KBM-7 (cell line): ENCODE measurements at places on chromosomes 7 and 10.
A peak's percentile ranks its signal among the peaks of the same experiment; 100 is the strongest.

GRCh38 chr10:130108934-130109604 lies 1.6 kb downstream of the C10orf143 start:
- no peak for DNase-seq

DNA sequence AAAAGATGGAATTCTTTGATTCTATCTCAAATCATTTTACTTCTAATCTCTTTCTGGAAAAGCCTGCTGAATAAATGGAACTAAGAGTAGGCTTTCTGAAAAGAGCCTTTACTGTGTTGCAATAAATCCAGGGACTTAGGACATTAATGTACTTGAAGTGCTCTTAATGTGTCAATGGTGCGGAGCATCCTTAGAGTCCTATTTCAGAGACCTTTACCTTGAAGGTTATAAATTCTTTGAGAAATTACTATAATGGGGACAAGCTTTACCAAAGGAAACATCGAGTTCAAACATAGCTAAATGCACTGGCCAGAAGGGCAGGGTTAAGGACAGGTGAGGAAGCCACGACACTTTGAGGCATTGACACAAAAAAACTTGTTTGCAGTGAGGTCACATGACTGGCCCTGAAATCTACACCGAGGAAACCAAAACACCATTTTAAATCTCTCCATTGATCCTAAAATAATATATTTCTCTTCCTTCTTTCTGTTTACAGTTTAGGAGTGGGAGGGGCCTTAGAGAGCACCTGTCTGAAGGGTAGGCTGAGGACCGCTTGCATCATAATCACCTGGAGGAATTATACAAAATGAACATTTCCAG lies 48.1 kb upstream of the EXOC6 start:
- DNase-seq: no peak

GRCh38 chr7:108147031-108147563 lies 16.9 kb upstream of the LAMB4 start:
- no peak for DNase-seq

GRCh38 chr7:40595129-40595528 lies 460.3 kb downstream of the SUGCT start:
- no peak for DNase-seq

DNA sequence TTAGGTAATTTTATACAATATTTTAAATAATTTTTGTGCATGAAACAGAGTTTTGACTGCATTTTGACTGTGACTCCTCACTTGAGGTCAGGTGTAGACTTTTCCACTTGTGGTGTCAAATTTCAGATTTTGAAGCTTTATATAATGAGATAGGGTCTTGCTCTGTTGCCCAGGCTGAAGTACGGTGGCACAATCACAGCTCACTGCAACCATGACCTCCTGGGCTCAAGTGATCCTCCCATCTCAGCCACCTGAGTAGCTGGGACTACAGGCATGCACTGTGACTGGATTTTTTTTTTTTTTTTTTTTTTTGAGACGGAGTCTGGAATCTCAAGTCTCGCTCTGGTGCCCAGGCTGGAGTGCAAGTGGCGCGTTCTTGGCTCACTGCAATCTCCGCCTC lies 74.9 kb downstream of the TCF7L2 start:
- DNase-seq: no peak

- DNase-seq: no peak
Observed at GRCh38 chr7:28133872-28134271, 46.7 kb downstream of the JAZF1 start.

- DNase-seq: peak; percentile 6
Observed at GRCh38 chr7:84900215-84900614, 286.6 kb downstream of the SEMA3D start.

- no peak for DNase-seq
Observed at GRCh38 chr7:4895766-4896165, 12.2 kb upstream of the RADIL start.

GRCh38 chr10:33533612-33534011 lies 199.1 kb upstream of the NRP1 start:
- no peak for DNase-seq

DNA sequence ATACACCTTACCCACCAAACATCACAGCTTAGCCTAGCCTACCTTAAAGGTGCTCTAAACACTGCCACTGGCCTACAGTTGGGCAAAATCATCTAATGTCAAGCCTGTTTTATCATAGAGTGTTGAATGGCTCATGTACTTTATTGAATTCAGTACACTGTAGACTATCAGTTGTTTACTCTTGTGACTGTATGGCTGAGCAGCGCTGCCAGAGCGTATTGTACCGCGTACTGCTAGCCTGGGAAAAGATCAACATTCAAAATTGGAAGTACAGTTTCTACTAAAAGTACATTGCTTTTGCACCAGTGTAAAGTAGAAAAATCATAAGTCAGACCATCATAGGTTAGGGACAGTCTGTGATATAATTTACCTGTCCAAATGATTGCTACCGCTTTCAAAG lies 226.8 kb downstream of the PRPF18 start:
- DNase-seq: no peak

DNA sequence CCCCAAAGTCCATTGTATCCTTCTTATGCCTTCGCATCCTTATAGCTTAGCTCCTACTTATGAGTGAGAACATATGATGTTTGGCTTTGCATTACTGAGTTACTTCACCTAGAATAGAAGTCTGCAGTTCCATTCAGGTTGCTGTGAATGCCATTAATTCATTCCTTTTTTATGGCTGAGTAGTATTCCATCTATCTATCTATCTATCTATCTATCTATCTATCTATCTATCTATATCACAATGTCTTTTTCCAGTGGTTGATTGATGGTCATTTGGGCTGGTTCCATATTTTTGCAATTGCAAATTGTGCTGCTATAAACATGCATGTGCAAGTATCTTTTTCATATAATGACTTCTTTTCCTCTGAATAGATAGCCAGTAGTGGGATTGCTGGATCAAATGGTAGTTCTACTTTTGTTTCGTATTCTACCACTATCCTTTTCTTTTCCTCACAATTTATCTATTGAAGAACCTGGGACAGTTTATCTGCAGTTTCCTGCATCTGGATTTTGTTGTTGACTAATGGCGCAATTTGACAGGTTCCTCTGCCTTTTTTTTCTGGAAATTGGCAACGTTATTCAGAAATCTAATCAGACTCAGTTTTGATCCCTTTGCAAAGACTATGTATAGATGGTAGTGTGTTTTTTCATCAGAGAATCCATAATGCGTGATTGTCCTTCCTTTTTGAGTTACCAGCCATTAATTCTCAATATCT lies 287.2 kb downstream of the ARL4A start:
- no peak for DNase-seq

DNA sequence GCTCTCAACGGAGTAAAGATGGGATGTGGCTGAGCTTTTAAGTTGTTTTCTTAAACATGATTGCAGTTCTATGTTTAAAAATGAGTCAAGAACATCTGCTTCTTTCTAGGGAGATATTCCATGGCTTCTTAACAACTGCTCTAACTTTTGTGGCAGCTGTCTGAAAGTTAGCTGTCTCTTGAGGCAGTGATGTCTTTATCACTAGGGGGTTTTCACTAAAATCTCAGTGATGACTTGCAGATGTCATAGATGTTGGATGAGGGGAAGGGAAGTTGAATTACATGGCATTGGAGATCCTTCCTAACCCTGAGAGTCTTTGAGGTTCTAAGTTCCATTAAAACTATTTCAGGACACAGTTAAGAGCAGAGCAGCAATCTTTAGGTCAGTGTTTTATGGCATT lies 43.5 kb downstream of the PRKG1 start:
- no peak for DNase-seq

- DNase-seq: peak; percentile 60
Observed at GRCh38 chr7:142357953-142358520, 100.2 kb upstream of the PRSS58 start.

GRCh38 chr10:35063837-35064454 lies 26.2 kb downstream of the CUL2 start:
- DNase-seq: no peak

DNA sequence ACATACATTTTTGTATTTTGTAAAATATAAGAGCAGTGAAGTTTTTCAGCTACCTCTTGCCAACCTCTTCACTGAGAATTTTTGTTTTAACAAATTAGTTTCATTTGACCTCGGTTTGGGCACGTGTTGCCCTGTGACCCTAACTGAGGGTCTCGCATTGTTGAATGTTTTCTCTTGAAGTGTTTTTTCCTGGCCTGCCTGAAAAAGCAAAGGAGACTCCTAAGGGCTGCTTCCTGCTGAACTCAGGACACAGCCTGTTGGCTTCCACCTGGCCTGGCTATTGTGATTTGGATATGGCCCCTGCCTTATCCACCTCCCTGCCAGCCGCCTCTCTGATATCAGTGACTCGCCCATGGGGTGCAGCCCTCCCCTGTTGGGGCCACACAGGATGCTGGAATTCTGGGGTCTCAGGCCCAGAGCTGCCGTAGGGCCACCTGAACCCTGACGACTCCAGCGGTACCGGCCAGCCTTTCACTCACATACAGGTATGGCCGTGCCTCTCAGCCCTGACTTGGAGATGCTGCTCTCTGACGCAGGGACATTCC lies 58.8 kb upstream of the AQP1 start:
- DNase-seq: no peak

DNA sequence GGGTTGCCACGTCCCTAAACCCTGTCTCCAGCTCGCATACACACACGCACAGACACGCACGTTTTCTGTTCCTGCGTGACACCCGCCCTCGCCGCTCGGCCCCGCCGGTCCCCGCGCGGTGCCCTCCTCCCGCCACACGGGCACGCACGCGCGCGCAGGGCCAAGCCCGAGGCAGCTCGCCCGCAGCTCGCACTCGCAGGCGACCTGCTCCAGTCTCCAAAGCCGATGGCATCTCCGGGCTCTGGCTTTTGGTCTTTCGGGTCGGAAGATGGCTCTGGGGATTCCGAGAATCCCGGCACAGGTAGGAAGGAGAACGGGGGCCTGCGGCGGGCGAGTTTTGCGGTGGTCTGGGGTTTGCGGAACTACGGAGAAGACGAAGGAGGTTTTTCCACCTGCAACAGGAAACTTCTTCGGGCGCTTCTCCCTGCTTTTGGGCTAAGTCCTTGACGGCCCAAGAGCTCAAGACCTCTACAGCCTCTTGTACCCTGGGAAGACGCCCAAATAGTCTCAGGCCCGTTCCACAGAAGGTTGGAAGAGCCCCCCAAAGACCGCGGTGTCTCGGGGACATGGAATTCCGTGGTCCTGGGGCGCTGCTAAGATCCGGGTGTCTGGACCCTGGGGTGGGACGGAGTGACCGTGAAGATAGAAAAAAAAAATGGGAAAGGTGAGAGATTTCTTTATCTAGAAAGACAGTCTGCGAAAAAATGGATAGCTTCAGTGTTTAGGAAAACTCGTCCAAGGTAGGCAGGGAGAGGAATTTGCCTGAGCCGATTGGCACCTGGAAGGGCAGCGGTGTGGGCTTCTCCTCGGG lies at the start of gene GAD2:
Gene GAD2 (plus strand): TSS at position 190 of the 811 bp plus-strand sequence. CDS start 36 bp downstream, at position 226.
- DNase-seq: no peak

DNA sequence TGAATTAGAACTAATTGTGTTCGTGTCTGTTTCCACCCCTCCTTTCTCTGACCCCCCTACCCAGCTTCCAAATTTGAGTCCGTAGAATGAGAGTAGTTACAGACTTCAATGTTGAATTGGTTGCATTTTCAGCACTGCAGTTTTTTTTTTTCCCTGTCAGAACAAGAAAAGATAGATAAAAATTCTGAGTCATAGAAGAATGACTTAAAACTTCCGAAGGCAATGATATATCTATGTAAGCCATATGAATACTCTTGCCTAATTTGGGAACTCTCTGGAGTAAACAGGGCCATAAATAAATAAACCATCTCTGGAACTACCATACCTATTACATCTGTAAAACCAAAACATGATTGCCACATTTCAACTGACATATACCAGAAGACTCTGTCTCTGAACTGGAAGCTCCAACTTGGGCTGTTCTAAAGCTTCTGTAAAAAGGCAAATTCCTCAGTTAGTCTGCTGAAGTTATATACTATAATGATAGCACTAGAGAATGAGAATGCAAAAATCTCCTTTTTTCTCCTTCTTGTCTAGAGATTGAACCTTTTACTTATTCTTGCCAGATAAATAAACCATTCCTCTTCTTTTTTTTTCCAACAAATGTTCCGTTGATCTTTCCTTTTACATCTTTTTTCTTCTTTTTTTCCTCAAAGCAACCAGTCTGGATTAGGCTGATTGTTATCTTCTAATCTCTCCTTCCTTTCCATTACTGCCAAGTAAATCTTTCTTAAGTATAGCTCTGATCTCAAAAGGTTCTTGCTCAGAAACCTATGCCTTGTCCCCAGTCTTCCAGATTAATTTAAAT lies 23.5 kb downstream of the VCL start:
- DNase-seq: no peak

DNA sequence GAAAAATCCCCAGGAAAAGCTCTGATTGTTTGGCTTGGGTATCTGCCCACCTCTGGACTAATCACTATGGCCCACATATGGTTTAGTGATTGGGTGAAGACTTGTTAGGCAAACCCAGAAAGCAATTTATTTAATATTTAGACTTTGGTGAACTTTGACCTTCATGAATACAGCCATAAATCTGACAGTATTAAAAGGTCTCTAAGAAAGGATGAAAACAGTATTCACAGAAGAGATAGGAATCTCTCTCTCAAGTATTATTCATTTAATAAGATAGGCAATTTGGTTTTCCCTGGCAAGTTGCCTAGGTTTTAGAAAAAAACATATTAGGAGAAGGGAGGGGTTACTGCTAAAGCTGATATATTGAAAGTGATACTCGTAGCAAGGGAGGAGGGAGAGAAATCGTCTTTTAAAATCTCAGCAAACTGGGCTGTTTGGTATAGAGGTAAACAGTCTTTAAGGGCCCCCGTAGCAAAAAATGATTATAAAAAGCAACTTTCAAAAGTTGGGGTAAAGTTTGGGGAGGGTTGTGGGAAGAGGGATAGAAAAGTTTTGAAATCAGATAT lies 57.1 kb downstream of the LSMEM1 start:
- DNase-seq: no peak

GRCh38 chr7:90298145-90299038 lies 22.7 kb downstream of the FAM237B start:
- peak; percentile 28 for DNase-seq

DNA sequence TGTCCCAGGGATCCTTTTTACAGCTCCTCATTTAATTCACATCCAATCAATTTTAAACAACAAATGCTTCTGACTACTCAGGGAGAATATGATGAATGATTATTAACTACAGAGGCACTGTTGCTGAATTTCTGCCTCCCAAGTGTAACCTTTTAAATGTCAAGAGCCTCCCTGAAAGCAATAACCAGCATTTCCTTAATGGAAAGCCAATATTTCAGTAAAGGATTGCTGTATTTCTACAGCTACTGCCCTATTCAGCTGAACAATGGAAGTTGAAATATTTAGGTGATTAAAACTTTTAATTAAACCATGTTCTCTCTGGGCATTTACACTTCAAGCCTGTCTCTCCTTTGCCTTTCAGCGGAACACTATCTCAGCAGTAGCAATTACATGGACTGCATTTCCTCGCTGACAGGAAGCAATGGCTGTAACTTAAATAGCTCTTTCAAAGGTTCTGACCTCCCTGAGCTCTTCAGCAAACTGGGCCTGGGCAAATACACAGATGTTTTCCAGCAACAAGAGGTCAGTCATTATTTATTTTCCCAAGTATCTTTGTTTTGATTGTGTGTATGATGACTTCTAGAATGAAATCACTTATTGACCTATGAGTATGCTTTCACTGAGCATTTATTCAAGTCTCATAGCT lies 304.7 kb downstream of the BICC1 start:
- no peak for DNase-seq

GRCh38 chr7:100059251-100059739 lies 9.7 kb downstream of the ZSCAN21 start:
- DNase-seq: no peak
